ENCODE measurements at places on chromosomes 16 and 17.
A peak's percentile ranks its signal among the peaks of the same experiment; 100 is the strongest.

GRCh38 chr17:35930211-35931065 is at the start of gene RDM1:
TSS of gene RDM1 (minus strand) at chr17:35930773. CDS start at chr17:35930727, 46 bp downstream.
- DNase-seq: peak; percentile 58

- DNase-seq: no peak
These were observed 63.3 kb downstream of the HAPSTR1 start for GRCh38 chr16:9154567-9155410.

DNA sequence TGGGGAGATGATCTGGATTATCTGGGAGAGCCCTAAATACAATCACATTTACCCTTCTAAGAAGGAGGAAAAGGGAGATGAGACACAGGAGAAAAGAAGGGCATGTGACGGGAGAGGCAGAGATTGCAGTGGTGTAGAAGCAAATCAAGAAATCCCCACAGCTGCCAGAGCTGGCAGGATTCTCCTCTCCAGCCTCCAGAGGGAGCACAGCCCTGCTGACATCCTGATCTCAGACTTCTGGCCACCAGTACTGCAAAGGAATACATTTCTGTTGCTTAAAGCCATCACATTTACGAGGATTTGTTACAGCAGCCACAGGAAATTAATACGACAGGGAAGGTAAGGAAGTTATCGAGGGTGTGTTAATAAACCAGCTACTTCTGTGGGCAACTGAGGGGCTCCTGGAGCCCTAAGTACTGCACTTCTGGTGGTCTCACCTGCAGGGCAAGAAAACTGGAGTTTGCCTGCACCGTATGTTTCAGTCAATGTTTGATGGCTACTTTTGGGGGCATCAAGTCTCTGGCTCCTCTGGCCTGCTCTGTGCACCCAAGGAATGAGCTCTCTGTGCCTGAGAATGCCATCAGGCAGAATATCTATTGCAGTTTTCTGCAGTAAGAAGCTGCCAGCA is 22.9 kb upstream of the CDH13 start:
- DNase-seq: no peak

DNA sequence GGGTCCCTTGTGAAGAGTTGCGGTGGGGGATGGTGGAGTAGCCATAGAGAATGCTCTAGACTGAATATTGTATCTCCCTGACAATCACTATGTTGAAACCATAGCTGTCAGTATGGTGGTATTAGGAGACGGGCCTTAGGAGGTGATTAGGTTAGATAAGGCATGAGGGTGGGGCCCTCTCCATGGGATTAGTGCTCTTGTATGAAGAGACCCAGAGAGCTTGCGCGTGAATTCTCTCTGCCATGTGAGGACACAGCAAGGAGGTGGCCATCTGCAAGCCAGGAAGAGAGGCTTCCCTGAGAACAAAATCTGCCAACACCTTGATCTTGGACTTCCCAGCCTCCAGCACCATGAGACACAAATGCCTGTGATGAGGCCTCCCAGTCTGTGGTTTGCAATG is 34.5 kb upstream of the MGAT5B start:
- no peak for DNase-seq

- DNase-seq: no peak
These were observed 47.2 kb downstream of the MED13 start for GRCh38 chr17:62017912-62018311.

GRCh38 chr16:21283521-21284289 is 5.6 kb upstream of the CRYM start:
- no peak for DNase-seq

GRCh38 chr16:11248133-11248532 is 7.9 kb downstream of the SOCS1 start:
- DNase-seq: no peak

DNA sequence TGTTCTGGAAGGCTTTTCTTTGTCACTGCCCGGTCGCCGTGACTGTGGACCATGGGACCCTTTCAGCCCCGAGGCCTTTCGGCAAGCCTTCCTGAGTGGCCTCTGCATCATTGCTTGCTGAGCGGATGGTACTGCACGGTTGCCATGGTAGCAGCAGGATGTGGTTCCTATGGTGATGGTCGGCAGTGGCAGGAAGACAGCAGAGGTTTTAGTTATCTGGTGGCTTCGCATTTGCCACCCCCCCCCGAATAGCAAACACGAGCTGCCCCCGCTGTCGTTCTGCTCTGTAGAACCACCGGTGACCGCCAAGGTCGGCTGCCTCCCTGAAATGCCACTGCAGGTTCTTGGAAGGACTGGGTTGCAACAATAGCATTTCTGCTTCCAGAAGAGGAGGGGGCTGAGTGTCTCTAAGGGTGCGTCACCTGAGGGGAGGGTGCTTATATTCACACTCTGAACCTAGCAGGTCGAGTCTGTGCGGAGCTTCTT is 76.6 kb downstream of the CMIP start:
- peak; percentile 94 for DNase-seq

GRCh38 chr17:58172369-58173071 is 5.7 kb downstream of the OR4D2 start:
- no peak for DNase-seq

GRCh38 chr16:73725156-73725555 is 571.5 kb upstream of the PSMD7 start:
- no peak for DNase-seq

DNA sequence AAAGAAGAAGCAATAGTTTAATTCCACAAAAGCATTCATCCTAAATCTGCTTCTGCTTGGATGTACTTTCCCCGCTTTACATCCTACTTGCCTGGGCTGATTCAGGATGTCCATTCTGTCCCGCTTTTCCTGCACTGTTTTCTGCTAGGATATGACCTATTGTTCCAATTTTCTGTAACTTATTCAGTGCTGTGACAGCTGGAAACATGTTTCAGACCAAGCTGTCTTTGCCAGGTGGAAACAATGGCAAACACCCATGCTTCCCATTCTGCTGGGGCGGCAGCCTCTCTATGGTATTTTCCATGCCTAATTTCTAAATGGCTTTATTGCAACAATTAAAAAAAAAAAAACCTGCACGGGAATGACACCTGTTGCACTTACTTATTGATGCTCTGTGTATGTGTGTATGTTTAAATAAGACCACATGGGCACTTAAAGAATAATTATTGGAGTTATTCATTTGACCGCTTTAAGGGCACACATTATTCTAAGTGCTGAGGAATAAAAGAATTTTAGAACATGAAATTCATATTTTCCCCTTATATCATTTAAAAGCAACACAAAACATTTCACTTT is 21.0 kb downstream of the COQ7 start:
- no peak for DNase-seq

GRCh38 chr17:70208080-70208794 is 38.9 kb downstream of the KCNJ2 start:
- DNase-seq: no peak

- DNase-seq: no peak
These were observed 7.3 kb downstream of the CACNA1H start for GRCh38 chr16:1159973-1160772.

DNA sequence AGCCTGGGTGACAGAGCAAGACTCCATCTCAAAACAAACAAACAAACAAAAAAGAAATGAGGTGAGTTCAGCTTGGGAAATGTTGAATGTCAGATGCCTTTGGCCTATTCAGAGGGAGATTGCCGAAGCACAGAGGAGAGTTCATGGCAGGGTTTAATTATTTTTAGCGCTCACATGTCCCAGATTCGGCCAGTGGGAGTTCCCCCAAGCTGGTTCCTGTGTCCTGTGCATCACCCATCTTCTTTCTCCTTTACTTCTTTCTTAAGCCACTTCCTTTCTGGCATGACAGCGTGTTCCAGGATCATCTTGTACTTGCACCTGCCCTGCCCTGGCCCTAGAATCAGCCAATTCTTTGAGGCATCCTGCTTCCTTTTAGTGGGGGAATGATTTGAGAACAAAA is 9.2 kb downstream of the MPV17L start:
- DNase-seq: no peak

GRCh38 chr16:86580791-86581170 is 2.4 kb downstream of the FOXL1 start:
- no peak for DNase-seq

GRCh38 chr16:20624882-20625807 is 49.0 kb upstream of the ACSM2B start:
- no peak for DNase-seq

DNA sequence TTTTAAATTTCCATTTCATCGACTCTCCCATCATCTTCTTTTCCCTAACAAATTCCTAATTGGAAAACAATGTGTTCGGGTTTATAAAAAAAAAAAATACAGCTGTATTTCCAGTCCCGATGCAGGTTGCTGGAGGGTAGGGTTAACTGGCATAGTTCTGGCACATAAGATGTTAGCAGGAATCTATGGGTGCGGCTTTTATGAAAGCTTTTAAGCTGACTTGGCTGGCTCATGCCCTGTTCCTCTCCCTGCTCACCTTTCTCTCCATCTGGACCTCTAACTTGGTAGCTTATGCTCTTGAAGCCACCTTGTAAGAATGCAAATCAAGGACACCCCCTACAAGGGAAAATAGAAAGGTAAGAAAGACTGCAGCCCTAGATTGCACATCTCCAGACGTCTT is 33.2 kb upstream of the KCNJ2 start:
- DNase-seq: no peak

- DNase-seq: no peak
These were observed 10.7 kb downstream of the FSCN2 start for GRCh38 chr17:81538651-81539570.

DNA sequence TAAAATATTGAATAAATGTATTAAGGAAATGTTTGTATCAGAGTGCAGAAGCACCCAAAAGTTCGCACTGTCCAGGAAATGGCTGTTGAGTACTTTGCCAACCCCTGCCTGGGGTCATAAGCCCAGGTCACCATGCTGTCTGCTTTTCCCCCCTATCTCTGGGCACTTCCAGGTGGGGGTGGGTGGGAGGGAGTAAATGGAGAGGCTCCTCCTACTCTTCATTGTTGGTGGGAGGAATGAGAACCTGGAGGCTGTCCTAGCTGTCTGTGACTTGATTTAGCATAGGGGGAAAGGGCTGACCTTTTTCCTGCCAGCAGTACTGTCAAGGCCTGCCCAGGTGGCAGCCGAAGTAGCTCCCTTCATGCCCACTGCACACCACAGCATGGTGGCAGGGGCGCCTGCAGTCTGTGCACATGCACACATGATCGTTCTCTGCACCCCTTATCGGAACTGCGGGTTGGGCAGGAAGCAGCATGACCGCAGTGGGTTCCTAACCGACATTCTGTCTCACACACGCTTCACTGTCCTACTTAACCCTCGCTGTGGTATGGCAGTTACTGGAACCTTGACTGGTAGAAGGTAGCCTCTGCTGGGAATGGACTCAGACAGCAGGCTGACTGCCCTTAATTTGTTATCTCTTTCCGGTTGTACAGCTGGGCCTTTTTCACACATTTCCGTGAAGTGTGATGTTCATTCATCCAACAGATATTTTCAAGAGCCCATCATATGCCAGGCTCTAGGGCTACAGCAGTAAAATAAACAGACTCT is 41.5 kb downstream of the LDHD start:
- peak; percentile 87 for DNase-seq

GRCh38 chr16:50610331-50611262 is 62.4 kb downstream of the NKD1 start:
- DNase-seq: no peak

GRCh38 chr17:73909186-73909585 is 264.9 kb upstream of the SDK2 start:
- DNase-seq: no peak

- peak; percentile 94 for DNase-seq
These were observed at the start of the genes ARSG and SLC16A6 for GRCh38 chr17:68290955-68291835. TSS of gene ARSG (plus strand) at chr17:68291495. CDS start at chr17:68307494, 15,999 bp downstream. TSS of gene SLC16A6 (minus strand) at chr17:68291127. CDS start at chr17:68278320, 12,807 bp downstream.

DNA sequence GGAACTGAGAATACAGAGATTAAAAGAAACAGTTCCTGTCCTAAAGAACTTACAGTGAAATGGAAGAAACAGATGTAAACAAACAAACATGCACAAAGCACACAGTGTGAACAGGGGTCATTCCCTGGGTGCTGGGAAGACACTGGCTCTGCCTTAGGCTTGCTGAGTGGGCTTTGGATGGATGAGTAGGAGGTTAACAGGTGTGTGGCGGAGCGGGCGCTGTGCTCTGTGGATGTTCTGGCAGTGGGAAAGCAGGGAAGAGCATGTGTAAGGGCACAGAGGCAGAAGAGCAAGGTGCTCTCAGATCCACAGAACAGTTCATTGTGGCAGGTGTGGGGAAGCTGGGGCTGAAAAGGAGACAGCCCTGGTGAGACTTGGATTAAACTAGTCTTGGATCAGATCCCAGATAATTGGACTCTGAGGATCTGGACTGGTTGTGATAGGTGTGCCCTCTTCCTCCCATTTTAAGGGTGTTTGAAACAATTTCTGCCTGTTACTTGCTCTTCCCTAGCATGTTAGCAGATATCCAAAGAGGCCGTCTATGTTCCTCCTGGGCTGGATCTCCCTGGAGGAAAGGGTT is 8.1 kb downstream of the HROB start:
- DNase-seq: no peak

GRCh38 chr17:83199500-83200201 is 120.2 kb downstream of the METRNL start:
- DNase-seq: no peak

DNA sequence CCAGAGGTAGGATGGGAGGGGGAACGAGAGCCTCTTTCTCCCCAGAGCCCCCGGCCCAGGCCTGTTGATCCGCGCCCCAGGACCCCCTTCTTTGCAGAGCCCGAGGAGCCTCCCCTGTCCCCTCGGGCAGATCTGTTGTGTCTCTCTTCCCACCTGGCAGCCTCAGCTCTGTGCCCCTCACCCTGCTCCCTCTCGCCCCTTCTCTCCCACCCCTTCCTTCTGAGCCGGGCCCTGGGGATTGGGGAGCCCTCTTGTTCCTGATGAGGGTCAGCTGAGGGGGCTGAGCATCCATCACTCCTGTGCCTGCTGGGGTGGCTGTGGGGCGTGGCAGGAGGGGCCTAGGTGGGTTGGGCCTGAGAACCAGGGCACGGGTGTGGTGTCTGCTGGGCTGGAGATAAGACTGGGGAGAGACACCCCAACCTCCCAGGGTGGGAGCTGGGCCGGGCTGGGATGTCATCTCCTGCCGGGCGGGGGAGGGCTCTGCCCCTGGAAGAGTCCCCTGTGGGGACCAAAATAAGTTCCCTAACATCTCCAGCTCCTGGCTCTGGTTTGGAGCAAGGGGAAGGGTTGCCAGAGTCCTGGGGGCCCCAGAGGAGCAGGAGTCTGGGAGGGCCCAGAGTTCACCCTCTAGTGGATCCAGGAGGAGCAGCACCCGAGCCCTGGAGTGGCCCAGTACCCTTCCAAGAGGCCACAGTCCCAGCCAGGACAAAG is 65.4 kb downstream of the MRC2 start:
- no peak for DNase-seq

DNA sequence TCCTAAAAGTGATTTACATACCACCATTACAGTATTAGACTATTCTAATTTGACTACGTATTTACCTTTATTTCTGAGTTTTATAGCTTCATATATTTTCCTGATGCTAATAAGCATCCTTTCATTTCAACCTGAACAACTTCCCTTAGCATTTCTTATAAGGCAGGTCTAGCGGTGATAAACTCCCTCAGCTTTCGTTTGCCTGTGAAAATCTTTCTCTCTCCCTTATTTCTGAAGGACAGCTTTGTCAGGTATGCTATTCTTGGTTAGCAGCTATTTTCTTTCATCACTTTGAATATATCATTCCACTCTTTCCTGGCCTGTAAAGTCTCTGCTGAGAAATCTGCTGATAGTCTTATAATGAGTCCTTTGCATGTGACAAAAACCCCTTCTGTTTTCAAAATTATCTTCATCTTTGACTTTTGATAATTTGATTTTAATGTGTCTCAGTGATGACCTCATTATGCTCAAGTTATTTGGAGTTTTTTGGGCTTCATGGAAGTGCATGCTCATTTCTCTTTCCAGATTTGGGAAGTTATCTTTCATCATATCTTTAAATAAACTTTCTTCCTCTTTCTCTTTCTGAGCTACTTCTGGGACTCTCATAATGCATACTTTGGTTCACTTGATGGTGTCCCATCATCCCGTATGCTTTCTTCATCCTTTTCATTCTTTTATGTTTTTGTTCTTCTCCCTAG is 285.4 kb upstream of the PMFBP1 start:
- DNase-seq: no peak

- no peak for DNase-seq
These were observed 98.3 kb downstream of the N4BP1 start for GRCh38 chr16:48511716-48512115.
